ENCODE measurements at places on chromosomes 13 and 19.

- DNase-seq = no peak
Observed at GRCh38 chr13:100100115-100100879, 11.4 kb downstream of the PCCA start.

DNA sequence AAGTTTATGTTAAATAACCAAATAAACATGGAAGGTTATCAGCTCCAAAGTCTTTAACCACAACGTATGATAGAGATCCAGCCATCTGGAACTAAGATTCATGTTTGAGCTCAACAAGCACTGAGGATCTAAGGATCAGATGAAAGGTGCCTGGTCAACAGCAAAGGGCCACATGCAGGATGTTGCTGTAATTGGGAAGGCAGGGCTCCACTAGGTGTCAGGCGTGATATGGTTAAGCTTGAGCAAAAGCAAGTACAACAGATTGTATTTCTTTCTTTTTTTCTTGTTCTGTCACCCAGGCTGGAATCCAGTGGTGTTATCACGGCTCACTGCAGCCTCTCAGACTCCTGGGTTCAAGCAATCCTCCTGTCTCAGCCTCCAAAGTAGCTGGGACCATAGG is 12.0 kb downstream of the EBPL start:
- peak; percentile 23 for DNase-seq

DNA sequence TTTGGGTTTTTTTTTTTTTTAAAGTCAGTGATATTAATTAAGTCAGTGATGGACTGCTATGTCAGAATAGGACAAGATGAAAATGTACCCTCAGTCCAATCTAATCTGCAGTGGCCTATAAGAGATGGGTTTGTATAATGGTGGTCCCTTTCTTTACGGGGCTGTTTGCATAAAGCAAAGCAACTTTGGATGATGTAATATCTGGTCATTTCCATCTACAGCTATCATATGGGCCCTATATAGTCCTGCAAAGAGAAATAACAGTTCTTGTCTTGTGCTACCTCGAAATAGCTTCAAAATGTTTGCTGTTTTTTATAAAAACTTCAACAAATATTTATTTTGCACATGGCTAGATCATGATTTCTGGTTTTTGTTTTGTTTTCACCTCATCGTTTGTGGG is 20.2 kb upstream of the POMP start:
- DNase-seq = no peak

- peak; percentile 81 for DNase-seq
Observed at GRCh38 chr13:74258961-74259360, 124.8 kb upstream of the KLF12 start.

DNA sequence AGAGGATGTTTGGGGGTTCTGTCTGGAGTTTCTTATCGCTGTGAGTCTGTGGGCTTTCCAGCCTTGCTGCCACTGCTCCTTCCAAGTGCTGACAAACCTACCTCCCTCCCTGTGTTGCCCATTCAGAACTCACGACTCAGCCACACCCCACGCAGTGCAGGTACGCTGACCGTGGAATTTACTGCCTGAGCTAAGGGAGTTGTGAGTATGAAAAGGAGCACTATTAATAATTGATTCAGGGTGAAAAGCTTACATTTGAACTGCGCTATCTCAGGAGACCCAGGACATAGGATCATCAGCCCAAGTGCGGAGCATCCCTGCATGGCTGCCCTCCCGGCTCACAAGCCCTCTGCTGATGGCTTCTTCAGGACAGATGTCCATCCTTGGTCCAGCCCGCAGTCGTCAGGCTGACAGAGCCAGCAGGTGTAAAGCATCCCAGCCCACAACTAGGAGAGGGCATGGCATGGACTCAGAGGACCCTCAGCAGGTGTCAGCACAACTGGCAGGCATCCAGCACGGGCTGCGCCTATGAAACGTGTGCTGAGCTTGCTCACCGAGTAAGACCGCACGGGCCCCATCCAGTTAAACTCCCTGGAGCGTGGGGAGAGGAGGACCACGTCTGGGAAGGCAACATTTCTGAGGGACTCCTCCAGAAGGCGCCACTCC is 244.0 kb downstream of the COL4A1 start:
- no peak for DNase-seq

DNA sequence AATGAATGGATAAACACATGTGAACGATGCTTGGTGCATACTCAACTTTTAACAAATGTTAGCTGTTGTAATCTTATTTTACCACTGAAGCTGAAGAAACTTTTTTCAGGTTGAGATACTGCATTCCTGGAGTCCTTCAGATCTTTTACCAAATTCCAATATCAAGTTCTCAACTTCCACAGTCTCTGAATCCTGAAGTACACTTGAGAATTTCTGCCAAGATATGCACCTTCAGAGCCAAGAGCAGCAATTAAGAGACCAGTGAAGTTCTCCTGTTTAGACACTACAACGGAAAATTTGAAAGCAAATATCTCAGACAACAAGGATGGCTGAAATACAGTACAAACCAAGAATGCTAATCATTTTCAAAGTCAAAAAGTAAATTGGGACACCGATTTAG is 84.6 kb upstream of the MTIF3 start:
- DNase-seq = no peak

DNA sequence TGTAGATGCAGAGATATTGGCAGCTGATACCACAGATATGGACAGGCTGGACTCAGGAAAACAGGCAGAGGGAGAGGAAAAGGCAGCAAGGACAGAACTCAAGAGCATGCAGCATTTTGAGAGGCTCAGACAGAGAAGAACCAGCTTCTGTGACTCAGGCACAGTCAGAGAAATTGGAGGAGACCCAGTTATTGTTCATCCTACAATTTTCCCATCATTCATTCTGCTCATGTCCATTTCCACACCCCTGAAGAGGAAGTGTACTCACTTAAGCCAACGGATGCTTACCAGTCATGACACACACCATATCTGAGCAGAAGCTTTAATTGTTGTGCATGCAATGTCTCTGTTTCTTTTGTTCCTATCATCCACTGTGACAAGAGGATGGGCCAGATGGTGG is 359.8 kb upstream of the HTR2A start:
- DNase-seq = no peak

DNA sequence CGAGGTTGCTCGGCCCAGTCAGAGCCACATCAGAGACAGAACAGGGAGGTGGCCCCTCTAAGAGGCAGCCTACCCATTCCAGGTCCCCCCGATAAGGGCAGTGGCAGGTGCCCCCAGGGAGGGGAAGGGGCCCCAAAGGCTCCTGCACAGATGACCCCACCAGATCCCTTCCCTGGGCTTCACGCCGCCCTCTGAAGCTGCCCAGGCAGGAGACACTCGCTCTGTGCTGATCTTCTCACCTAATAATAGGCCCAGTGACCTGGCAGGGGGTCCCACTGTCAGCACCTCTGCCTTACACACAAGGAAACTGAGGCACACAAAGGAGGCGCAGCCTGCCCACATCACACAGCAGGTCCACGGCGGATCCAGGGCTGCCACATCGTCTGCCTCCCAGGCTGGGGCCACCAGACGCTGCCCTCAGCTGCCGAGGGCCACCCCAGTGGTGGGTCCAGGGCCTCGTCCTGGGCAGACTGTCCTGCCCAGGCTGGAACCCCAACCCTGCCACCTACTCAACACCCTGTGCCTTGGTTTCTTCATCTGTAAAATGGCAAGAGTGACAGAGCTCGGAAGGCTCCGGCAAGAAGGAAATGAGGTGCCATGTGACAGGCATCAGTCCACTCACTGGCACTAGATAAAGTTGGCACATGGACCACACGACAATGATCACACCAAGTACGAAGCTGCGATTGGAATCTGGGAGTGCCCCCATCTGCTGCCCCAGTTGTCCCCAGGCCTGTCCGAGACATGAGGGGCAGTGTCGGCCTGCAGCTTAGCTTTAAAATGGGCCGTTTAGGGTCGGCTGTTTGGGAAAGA is 56.5 kb downstream of the KLF2 start:
- no peak for DNase-seq

DNA sequence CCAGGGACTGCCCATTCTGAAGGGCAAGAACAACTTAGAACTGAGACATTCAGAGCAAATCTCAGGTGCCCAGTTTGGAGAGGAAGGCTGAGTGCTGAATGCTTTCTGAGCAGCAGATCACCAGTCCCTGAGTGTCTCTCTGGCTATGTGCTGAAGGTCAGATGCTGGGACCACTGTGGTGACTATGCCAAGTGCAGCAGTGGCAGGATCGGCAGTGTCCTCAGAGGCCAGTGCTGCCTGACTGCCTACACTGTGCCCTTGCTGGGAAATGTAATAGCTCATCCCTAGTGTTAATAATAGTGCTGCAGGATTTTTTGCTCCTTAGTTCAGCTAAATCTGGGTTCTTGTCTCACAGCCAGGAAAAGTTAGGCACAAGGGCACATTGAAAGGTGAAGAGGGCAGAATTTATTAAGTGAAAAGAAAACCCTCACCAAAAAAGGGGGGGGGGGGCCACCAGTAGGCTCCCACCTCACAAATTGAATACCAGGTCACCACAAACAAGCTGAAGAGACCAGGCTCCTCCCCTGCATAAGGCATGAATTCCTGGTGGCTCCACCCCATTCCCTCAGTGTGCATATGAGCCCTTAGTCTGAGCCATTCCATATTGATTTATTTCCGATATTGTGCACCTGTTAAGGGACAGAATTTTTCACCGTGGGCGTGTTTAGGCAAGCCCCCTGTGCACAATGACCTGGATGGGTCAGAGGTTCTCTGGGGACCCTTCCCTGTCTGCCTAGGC is 18.5 kb downstream of the RFXAP start:
- no peak for DNase-seq

DNA sequence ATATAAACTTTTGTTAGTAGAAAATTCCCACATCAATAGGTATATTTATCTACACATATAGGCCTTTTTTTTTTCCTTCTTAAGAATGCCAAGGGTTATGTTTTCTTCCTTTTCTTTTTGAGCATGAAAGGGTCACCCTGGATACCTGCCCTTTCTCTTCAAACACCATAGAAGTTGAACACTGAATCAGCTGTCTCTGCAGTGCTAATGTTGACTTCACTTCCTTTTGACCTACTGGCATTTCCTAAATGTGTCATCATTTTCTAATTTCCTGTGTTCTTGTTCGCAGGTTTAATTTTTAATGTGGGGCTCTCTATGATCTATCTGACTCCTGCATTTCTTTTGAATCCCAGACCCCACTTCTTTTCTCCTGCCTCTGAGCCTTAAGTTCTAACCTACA is 532.0 kb downstream of the GPC6 start:
- no peak for DNase-seq

- DNase-seq = no peak
Observed at GRCh38 chr13:31110617-31111016, 51.1 kb downstream of the HSPH1 start.

GRCh38 chr19:56671613-56671994 is at the start of gene ZNF835:
Gene ZNF835 (minus strand): TSS chr19:56671757. CDS start chr19:56665198, 6,559 bp downstream.
- no peak for DNase-seq

GRCh38 chr13:109941221-109941620 is 154.8 kb upstream of the IRS2 start:
- DNase-seq = no peak

- DNase-seq = no peak
Observed at GRCh38 chr13:26382366-26382765, 128.4 kb downstream of the CDK8 start.

GRCh38 chr19:31718032-31718431 is 368.8 kb upstream of the TSHZ3 start:
- no peak for DNase-seq

DNA sequence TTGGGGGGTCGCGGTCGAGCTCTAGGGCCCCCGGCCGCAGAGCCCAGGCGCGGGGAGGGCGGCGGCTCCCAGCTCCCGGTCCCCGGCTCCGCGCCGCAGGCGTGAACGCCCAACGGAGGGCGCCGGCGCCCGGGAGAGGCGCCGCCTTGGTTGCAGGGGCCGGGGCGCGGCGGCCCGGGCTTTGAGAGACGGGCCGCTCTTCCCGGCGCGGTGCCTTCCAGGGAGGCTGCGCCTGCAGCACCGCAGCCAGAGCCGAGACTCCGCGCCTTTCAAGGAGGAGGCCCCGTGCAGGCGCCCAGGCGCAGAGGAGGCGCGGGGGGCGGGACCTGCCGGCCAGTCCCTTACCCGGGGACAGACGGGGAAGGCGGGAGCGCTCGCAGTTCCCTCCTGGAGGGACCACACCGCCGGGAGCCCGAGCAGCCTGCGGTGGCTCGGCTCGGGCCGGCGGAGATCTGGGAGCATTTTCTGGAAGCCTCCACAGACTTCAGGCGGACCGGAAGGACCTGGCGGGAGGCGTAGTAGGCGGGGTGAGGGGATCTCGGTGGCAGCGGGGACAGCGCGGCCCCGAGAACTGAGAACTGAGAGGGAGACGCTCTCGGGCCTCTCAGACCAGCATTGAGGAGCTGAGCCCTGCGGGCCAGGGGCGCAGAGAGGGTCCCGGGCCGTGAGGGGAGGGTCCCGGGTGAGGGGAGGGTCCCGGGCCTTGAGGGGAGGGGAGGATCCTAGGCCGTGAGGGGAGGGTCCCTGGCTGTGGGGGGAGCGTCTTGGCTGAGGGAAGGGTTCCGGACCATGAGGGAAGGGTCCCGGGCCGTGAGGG is 25.5 kb upstream of the MCF2L start:
- DNase-seq = no peak

- no peak for DNase-seq
Observed at GRCh38 chr13:113979791-113980471, 6.1 kb upstream of the C13orf46 start.

DNA sequence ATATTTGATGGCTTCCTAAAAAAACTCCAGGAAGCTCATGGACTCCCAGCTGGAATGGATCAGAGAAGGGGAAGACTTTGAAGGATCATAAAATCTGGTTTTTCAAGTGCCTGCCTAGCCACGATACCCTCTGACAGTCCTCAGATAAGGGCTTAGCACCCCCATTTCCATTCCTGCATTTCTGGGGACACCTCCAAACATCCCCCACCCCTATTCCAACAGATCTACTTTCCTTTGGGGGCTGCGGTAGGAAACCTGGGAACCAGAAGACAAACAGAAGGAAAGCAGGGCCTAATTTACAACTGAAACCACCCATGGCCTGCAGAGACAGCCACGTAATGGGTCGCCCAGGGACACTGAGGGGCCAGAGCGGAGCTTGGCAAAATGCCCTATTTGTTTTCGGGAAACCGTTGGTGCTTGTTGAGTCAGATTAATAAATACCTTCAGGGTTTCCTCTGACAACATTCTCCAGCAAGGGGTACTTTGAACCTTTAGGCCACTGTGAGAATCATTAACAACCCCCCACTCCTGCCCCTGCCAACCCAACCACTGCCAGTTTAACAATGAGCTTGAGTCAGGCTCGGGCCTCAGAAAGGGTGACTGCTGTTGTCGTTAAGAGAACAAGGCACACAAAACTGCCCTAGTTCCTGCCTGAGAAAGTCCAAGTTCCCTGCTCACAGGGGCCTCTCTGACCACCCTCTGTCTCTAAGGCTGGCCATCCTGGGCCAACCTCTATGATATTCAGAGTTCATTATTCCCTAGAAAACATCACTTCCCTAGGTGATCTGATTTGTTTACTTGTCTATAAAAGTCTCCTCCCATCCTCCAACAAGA is 23.5 kb downstream of the RHPN2 start:
- DNase-seq = no peak

DNA sequence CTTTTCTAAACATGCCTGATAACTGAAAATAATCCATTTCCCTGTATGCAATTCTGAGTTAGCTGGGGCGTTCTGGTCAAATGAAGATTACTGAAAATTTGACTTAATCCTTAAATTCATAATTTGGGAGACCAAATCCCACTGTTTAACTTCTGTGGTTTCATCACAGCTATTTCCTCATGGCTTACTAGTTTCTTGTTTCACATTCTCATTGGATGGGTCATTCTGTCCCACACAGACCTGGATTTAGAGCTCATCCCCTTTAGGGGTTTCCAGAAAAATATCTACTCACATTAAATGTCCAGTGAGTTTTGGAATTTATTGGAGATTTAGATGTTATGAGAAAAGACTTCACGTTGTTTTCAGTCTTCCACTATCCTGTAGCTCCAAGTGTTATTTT is 709.3 kb upstream of the KLHL1 start:
- DNase-seq = no peak

- no peak for DNase-seq
Observed at GRCh38 chr13:109750221-109750775, 36.1 kb downstream of the IRS2 start.

Measured in NCI-H524 treated with DMSO at 0.1 percent for 48 hours (cell line).